MM.1S (cell line): ENCODE measurements at places on chromosomes 1 and 21.

DNA sequence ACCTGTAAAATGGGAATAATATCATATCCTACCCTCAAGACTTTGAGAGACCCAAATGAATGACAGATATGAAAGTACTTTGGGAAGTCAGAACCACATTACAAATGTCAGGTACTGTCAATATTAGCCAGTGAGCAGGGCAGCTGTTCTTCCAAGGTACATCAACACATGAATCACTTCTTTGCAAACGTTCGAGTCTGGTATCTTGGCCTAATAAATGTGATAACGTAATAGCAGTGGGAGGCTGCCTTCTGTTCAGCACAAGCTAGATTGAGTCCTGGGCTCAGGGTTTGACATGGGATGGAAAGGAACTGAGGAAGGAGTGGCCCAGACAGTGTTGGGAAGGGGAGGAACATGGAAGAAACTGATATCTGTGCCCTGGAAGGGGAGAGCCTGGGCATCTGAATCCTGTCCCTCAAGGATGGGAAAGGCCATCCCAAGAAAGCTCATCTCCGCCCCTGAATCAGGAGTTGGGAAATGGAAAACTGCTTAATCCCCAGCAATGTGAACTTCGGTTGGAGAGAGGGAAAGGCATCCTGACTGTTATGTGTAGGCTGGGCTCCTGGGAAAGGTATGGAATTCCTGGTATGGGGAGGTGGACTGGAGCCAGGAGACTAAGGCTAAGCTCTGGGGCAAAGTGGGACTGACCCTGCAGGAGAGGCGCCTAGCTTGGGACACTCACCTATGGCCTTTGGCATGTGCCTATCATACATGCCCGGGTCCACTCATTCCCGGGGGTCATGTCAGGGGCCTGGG lies 14.3 kb downstream of the KCNC4 start:
- no peak for DNase-seq

DNA sequence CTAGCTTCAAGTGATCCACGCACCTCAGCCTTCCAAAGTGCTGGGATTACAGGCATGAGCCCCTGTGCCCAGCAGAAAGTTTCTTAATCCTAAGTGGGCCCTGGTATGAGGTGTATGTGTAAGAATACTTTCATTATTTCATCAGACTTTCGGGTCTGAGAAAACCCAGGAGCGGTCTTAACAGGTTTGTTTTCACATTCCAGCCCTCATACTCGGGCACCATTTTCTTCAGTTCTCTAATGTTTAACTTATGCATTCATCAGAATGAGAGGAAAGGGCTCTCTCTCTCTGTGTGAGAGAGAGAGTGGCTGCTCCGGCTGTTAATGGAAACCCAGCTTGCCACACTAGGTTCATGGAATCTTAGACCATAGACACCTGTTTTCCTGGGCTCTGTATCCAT lies 4.2 kb upstream of the PADI1 start:
- DNase-seq = no peak

- DNase-seq = peak; percentile 26
Measured at GRCh38 chr1:20216574-20216973, 30.3 kb upstream of the PLA2G2C start.

GRCh38 chr1:229203030-229203751 lies 67.7 kb upstream of the RAB4A start:
- no peak for DNase-seq

DNA sequence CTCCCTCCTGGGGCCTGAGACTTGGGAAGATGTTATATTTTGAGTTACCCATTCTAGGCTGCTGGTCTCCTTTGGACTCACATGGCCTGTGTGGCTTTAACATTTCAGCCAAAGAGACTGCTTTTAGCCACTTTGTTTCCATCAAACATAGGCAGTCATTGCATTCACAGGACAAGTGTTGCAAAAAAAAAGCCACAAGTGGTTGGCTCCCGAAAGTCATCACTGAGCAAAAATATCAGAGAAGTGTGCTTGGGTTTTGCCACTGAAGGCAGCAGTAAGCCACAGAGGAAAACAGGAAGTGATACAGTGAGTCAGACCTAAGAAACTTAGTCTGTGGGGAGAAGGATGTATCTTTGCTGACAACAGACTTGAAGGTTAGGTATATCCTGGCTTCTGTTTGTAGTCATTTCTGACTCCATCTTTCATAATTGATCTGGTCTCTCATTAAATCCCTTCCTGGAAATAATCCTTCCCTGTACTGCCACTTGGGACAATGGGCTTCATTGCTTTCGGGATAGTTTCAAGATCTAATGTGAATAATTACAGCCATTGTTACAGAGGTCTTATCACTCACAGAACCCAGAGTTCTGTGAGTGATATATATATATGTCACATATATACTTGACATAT lies 80.9 kb downstream of the COLGALT2 start:
- peak; percentile 99 for DNase-seq

- DNase-seq = no peak
Measured at GRCh38 chr1:39759436-39759726, 11.8 kb downstream of the OXCT2 start.

- peak; percentile 93 for DNase-seq
Measured at GRCh38 chr1:87151500-87152421, 176.9 kb upstream of the LMO4 start.

GRCh38 chr1:19923137-19923952 lies at the start of gene PLA2G2E:
PLA2G2E (minus strand) TSS chr1:19923617; CDS start chr1:19923559, 58 bp downstream.
- DNase-seq = no peak

- DNase-seq = no peak
Measured at GRCh38 chr1:235631816-235632215, 17.8 kb downstream of the GNG4 start.

DNA sequence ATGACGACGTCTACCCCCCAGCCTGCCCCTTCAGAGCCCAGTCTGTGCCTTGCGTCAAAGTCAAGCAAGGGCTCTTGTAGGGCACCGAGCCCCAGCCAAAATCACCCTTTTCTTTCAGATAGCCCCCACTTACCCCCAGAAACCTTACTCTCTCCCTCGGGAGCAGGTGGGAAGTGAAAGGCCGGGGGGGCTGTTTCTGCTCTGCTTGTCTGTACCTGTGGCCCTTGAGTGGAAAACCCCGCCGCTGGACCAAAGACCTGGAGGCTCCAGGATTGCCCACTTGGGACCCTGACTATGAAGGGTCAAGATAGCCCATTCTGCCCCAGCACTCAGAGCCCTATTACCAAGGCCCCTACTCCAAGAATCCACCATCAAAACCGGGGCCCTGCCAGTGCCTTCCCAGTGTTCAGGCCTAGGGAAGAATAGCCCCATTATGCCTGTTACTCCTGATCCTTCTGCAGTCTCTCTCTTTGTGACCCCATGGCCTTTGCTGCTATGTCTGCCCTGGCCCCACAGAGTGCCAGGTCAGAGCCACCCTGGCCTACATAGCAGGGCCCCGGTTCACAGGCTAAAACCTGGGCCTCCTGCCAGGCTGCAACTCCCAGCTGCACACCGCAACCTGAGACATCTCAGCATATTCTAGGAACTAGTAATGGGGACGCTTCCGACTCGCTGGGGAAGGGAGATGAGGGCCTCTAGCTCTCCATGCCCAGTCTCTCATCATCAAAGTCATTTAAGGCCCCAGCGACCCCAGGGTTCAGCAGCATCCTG lies 22.2 kb upstream of the HPDL start:
- no peak for DNase-seq

GRCh38 chr1:51768971-51769588 lies 109.4 kb downstream of the NRDC start:
- peak; percentile 72 for DNase-seq

DNA sequence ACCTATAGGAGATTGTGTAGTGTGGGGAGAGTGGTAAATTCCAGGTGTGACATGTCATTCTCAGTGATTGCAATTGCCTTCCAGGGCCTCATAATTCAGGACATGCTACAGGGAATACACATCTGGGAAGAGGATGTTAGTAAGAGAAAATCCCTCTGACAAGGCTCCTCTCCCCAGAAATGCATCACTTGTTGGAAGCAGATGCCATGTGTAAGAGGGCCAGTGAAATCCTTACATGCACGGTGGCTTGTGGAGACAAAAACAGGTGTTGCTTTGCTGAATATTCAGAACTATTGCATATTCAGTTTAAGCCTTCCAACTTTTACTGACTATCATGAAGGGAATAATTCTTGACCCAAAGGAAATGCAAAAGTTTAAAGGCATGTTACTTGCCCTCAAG lies 503.4 kb downstream of the NEGR1 start:
- no peak for DNase-seq

- no peak for DNase-seq
Measured at GRCh38 chr1:8815582-8816151, 1.8 kb downstream of the RERE start.

DNA sequence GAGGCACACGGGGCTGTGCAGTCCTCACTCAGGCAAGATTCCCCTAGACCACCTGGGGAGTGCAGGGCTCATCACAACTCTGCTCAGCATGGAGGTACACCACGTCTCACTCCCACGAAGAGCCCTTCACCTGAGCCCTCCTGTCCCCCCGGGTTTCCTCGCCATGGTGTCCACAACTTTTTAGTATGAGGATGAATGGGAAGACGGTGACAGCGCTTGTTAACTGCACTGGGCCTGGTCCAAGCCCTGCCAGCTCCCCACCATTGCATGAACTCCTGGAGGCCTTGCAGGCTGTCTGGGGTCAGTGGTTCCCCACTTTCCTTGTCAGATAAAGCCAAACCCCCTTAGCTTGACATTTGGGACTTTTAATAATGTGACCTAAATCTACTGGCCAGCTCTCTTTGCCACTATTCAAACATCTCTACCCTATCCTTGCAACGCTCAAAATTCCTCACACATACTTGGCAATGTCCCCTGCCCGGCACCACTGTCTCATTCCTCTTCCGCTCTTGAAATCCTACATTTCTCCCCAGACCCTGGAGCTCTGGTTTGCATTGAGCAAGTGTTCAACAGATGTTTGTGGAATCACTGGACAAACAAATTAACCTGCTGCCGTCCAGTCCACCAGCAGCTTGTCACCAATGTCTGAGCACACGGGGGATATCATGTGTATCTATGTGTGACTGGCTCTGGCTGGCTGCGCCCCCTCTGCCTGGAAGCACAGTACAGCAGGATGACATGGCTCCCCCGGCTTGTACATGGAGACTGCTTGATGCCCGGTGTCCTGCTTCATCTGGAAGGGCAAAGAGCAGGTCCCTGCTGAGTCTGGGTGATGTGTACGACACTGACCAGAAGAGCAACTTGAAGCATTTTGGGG lies 11.2 kb downstream of the TMEM9 start:
- DNase-seq = no peak

- no peak for DNase-seq
Measured at GRCh38 chr1:236176337-236177336, 34.3 kb downstream of the GPR137B start.

DNA sequence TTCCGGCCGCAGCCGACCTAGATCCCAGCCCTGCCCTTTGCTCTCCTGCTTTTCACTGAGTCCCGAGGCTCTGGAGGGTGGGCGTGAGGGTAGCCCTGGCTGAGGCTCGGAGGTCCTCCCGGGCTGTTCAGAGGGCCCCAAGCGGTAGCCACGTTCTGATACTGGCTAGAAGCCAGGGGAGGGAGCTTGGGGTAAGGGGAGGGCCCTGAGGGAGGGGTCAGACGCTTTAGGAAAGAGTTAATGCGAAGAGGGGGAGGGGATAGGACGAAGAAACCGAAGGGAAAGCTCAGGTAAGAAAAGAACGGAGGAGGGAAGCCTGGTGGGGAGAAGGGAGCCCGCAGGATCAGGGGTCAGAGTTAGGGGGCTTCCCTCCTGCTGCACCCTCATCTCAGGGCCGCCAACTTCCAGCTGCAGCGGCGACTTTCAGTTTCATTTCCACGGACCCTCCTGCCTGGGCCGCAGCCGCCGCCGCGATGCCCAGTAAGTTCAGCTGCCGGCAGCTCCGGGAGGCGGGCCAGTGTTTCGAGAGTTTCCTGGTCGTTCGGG lies at the start of gene MOV10:
MOV10 (plus strand) TSS at position 220 of the 546 bp plus-strand sequence; CDS start at position 474, 254 bp downstream.
- DNase-seq = peak; percentile 45

GRCh38 chr1:87980494-87980893 lies 651.8 kb downstream of the LMO4 start:
- DNase-seq = no peak

DNA sequence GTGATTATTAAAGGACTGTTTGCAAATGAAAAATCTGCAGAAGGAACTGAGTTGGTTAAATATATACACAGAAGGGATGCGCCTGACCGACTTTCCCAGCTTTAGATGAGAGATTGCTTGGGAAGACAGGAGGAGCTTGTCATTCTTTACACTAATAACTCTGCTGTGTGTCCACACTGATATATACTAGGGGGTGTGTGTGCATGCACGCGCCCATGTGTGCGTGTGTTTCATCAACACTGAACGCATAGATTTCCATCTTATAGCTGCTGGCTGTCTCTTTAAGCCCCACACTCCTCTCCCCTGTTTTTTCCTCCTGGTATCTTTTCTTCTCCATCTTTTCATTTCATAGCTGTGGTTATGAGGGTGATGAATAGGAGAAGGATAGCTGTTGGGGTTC lies 6.9 kb upstream of the KAZN start:
- DNase-seq = no peak

- no peak for DNase-seq
Measured at GRCh38 chr1:37575692-37576091, 19.0 kb downstream of the DNALI1 start.

- no peak for DNase-seq
Measured at GRCh38 chr1:119093721-119094120, 46.7 kb downstream of the WARS2 start.

DNA sequence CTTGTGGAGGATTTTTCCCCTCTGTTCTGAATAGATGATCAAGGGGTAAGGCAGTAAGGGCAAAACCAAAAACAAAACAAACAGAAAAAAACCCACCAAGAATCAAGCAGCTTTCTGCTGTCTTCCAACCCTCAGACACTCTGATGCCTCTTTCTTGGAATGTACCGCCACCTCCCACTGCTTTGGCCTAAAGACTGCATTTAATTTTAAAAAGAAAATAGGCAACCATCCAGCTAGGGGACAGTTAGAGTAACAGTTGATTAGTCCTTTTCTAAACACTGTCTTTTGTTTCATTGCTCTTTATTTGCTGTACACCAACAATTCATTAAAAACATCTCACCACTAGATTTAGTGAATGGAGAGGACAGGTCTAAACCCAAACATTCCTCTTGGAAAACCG lies 21.5 kb downstream of the WLS start:
- no peak for DNase-seq

GRCh38 chr1:169618367-169618766 lies 11.6 kb downstream of the SELP start:
- DNase-seq = no peak

- no peak for DNase-seq
Measured at GRCh38 chr1:64933296-64934070, 32.9 kb downstream of the JAK1 start.

- no peak for DNase-seq
Measured at GRCh38 chr1:56188221-56188620, 391.1 kb downstream of the PLPP3 start.

GRCh38 chr21:33261635-33262034 lies 4.5 kb upstream of the IL10RB start:
- DNase-seq = peak; percentile 74

DNA sequence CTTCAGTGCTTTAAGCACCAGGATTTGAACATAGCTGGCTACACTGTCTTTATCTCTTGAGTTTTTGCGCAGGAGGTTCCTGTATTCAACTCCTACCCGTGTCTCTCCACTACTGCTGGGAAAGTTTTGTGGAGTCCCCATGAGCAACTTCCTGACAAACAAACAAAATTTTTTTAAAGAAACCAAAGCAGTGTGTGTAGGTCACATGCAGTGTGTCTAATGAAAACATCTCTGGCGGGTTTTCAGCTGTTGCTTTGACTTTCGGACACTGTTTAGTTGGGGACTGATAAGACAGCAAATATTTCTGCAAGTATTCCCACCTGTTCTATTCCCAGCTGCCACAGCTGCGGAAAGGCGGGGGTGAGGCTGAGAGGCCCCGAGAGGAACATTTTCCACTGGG lies 2.0 kb downstream of the PSEN2 start:
- DNase-seq = no peak
